ENCODE measurements at places on chromosomes 5 and 9.

DNA sequence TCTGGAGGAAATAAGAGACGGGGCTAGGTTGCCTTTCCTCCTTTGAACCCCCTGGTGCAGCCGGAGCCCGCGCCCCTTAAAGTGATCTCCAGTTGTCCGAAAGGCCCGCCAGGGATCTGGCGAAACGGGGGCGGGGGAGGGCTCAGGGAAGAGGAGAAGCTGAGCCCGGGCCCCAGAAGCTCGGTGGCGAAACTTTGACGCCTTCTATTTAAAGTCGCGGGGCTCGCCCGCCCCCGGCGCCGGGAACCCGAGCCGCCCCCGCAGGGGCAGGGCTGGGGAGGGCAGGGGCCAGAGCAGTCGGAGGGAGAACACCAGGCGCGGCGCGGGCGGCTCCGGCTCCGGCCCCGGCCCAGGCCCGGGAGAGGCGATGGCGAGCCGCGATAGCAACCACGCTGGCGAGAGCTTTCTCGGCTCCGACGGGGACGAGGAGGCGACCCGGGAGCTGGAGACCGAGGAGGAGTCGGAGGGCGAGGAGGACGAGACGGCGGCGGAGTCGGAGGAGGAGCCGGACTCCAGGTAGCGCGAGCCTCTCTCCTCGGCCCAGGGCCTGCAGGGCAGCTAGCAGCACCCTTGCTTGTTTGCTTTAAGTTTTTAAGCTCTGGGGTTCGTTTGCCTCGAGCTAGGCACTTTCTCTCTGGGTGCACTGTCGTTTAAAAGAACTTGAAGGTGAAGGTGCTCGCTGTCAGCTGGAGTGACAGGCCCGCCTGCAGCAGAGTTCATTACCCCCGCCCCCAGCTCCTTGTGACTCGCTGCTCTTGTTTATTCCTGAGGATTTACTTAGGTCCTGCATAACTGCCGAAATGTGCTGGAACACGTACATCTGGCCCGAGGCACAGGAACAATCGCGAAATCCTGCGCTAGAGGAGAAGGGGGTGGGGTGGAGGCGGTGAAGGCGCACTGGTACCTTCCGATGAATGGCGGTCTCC lies at the start of gene CMYA5:
Gene CMYA5, plus strand, starts transcription at position 296 of the 926 bp plus-strand sequence. Its CDS starts 72 bp downstream, at position 368.
- peak; percentile 86 for DNase-seq

DNA sequence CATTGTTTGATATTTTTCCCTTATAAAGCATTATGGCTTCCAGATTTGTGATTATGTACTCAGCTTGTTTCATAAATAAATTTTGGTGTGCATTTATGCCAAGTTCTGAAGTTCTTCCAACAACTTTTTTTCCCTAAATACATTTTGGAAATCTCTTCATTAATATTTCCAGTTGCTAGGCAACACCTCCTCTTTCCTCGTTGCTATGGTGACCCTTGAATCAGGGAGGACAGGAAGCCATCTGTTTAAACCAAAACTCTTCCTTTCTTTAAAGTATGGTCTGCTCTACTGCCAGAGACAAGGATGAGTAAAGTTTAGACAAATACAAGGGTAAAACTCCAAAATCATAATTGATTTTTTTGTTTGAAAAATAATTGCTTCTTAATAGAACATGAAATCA lies 779.3 kb downstream of the CDH9 start:
- DNase-seq, result no peak

- DNase-seq, result no peak
Observed at GRCh38 chr5:16626696-16627264, 10.0 kb upstream of the RETREG1 start.

DNA sequence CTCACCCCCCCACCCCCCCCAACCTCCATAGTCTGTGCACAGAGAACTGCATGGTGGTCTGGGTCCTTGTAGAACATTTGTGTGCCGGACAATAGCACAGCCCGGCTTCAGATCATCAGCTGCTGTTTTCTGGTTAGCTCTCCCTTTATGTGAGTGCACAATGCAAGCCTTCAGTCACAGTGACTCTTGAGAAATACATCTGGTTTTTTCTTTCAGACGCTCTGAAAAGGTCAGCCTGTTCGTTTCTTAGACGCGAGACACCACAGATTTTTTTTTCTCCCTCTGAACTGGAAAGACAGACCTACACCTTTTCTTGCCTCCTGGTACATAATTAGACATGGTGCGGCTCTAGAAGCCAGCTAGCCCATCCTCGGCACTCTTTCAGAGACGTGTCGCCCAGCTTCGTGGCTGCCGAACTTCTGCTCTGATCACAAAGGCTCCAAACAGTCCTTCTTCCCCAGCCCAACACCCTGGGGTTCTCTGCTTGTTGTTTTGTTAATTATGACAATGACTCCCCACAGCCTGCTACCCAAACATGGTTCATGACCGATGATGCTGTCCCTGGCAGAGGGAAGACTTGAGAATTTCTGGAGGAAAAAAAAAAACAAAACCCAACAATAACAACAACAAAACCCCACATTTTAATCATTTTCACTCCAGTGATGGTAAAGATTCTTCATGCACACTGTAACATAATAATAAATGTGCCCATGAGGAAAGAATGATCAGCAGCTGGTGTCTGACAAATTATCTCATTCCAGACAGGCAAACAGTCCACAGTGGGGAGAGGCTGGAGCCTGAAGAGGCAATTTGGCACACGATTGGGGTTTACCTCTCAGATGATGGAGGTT lies 241.4 kb upstream of the ZNF462 start:
- DNase-seq, result no peak

- DNase-seq, result no peak
Observed at GRCh38 chr5:11918463-11919045, 14.3 kb upstream of the CTNND2 start.

- DNase-seq, result no peak
Observed at GRCh38 chr5:15391704-15392397, 108.1 kb upstream of the FBXL7 start.

GRCh38 chr9:4143936-4144717 lies 155.7 kb downstream of the GLIS3 start:
- peak; percentile 87 for DNase-seq

DNA sequence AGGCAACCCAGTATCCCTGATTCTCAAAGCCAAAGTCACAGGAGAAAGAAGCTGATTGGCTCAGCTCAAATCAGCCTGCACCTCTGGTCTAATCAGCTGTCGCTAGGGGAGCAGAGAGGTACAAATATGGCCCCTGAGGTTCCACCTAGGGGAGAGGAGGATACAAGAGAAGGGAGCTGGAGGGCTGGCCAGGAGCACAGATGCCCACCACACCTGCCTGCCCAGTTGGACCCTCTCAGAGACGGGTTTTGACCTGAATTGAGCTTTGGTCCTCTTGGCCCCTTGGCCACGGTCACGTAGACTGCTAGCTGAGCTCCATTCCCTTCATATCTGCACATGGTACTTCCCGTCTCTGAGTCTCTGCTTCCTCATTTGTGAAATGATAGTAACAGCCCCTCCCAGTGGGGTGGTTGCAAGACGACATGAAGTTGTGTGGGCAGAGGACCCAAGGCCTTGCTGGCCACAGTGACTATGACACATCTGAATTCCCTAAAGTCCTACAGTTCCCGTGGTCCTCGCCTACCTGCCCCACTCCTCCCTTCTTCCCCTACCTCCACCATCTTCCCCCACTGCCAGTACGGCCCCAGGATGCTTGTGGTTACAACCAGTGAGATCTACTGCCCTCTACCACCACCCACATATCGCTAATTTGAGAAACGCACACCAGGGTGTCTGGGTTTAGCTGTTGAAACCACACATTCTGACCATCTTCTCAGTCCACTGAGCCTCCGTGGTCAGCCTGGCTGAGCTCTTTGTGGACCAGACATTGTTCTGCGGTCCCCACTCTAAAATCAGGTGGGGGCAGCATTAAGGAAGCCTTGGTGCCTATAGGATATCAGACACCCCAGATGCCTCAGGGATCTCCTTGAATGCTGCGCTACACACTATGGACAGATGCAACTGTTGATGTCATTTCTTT lies 60.3 kb upstream of the NEK6 start:
- DNase-seq, result no peak

- peak; percentile 76 for DNase-seq
Observed at GRCh38 chr9:33101104-33101951, 24.9 kb upstream of the SMU1 start.

- no peak for DNase-seq
Observed at GRCh38 chr9:92740009-92740408, 24.6 kb downstream of the BICD2 start.

DNA sequence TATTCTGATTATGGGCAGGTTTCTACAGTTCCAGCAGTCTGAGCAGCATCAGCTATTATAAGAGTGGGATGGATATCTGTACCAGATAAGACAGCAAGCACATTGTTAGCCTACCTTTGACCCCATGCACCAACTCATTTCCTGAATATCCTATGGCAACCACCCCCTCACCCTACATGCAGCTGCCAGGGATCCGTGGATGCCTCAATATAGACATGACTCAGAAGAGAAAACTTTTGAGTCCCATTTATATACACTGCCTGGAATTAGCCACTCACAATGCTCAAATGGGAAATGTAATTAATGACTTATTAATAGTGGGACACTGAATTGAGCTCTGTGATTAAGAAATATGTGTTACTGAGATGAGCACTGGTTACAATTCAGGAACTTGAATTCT lies 124.4 kb downstream of the SSBP2 start:
- peak; percentile 89 for DNase-seq

DNA sequence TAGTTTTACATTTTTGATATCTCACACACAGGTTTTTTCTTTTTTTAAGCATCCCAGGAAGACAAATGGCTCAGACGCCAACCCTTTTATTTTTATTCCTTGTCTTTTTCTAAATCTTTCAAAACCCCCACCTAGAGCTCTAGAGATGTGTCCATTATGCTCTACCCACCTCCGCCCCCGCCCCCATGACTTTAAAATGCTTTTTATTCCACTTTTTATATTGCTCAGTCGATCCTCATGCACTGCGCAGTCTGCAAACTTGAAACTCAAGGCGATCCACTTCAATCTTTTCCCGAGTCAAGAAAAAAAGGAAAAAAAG lies 411 bp upstream of the MAT2B start:
- DNase-seq, result no peak

- no peak for DNase-seq
Observed at GRCh38 chr9:88927510-88927909, 63.8 kb upstream of the S1PR3 start.

- no peak for DNase-seq
Observed at GRCh38 chr5:32004404-32004803, 169.7 kb downstream of the GOLPH3 start.

DNA sequence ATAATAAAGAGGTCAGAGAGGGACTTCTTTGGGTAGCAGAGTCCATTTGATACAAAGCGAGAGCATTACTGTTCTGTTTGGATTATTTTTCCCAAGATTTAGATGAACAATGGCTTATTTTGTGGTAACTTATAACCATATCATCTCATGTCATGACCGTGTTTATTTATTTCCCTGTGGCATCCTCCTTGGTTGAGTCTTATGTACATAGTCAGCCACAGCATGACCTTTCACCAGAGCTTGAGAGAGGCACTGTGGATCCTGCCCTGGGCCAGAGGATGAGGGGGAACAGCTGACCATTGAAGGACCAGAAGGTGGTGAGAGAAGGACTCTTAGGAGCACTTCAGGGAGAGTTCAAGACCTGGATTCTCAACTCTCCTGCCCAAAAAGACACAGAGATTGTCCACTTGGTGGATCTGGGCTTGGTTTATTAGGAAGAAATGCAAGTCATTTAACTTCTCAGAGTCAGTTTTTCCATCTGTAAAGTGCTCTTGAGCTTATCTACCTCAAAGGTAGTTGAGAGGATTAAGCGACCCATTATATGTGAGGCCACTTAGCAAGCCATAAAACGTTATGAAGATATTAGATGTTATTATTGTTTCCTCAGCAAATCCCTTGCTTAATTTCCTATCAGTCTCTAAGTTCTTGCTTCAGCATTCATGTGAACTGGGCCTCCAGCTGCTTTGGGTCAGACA lies 51.4 kb downstream of the PPIC start:
- DNase-seq, result no peak

GRCh38 chr9:89725271-89725670 lies 120.5 kb downstream of the GADD45G start:
- no peak for DNase-seq

GRCh38 chr5:54518146-54518817 lies 723 bp downstream of the SNX18 start:
- DNase-seq, result peak; percentile 18

DNA sequence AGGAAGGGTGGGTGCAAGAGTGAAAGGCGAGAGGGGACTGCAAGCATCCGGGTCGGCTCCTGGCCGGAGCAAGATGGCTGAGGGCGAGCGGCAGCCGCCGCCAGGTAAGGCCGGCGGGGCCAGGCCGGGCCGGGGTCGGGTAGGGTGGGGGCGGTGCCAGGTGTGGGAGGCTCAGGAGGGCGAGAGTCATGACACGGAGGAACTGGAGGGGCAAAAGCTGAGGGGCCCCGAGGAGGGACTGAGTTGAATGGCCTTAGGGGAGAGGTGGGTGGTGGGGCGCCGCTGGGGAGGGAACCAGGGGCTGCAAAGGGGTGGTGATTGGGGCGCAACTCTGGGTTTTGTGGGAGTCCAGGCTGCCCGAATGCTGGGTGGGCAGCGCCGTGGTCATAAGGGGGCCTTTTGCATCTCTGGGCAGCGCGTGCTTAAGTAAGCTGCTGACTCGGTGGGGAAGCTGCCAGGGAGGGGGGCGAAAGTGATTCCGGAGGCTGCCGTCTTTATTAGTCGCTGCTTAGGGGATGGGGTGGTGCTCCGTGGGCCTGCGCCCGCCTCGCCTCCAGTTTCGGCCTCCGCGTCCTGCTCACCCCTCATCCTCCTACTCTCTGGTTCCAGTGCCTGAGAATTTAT lies 425 bp downstream of the PTPA start:
- no peak for DNase-seq

DNA sequence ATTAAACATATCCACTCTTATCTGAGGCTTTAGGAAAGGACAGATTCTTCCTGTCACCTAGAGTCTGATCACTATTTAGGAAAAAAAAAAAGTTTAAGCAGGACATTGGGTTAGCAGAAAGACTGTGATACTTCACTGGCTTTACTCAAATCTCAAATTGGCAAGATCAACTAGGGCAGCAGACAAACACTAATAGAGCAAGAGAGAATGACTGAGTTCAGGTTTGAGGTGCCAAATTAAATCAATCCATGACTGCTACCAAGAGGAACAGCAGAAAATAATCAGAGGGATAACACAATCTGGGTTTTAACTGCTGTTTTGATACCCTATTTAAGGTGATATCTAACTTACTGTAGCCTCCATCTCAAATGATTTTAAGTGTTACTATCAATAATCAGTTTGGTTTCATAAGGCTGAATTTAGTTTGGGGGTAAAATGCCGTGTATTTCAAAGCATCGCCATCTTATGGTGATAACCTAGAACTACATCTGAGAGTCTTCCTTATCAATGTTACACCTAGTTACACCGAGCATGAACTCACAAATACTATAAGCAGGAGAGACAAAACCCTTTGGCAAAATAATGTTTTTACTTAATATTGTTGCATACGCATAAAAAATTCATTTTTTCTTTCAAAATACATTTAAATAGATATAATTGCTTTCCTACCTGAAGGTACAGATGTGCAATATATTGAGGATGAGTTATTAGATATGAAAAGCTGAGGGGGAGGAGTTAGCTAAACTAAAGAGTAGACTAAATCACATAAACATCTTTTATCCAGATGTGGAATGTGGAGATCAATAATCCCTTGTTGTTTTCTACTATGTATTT lies 286.4 kb upstream of the CDH12 start:
- DNase-seq, result peak; percentile 23

DNA sequence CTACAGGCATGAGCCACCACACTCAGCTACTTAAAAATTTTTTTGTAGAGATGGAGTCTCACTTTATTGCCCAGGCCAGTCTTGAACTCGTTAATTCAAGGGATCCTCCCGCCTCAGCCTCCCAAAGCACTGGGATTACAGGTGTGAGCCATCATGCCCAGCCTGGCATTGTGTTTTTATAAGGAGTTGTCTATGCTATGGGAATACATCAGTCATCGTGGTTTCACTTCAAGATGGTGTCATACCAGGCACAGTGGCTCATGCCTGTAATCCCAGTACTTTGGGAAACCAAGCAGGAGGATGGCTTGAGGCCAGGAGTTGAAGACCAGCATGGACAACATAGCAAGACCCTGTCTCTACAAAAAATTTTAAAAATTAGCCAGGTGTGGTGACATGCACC lies 49.7 kb downstream of the CYSTM1 start:
- DNase-seq, result no peak
